ENCODE measurements at places on chromosomes 3 and 15.

- DNase-seq, result no peak
Observed at GRCh38 chr15:45021348-45021747, 1.6 kb upstream of the SORD start.

DNA sequence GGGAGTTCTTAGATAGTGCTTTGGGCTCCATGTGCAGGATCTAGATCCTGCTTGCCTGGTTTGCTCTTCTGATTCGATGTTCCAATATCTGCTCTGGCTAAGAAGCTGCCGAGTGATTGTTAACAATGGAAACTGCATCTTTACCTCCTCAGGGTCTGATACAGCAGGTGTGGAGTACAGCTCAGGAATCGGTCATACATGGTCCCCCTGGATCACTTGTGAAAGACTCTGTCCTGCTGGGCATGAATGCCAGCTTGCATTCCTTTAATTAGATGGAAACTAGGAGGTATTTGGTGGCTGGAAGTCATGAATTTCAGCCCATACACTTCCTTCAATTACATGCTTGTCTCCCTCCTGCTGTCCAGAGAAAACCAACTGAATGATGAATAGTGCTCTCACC, 95.3 kb downstream of the CHRNA7 start:
- DNase-seq, result no peak

DNA sequence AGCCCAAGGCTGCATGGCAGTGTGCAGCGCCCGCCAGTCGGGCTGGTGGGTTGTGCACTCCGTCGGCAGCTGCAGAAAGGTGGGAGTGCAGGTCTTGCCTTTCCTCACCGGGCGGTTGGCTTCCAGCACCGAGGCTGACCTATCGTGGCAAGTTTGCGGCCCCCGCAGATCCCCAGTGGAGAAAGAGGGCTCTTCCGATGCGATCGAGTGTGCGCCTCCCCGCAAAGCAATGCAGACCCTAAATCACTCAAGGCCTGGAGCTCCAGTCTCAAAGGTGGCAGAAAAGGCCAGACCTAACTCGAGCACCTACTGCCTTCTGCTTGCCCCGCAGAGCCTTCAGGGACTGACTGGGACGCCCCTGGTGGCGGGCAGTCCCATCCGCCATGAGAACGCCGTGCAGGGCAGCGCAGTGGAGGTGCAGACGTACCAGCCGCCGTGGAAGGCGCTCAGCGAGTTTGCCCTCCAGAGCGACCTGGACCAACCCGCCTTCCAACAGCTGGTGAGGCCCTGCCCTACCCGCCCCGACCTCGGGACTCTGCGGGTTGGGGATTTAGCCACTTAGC, 4.3 kb downstream of the ISL2 start:
- peak; percentile 52 for DNase-seq

- no peak for DNase-seq
Observed at GRCh38 chr15:65201918-65202317, 9.4 kb downstream of the CILP start.

GRCh38 chr15:23566651-23567050, 1.2 kb downstream of the MKRN3 start:
- DNase-seq, result no peak

DNA sequence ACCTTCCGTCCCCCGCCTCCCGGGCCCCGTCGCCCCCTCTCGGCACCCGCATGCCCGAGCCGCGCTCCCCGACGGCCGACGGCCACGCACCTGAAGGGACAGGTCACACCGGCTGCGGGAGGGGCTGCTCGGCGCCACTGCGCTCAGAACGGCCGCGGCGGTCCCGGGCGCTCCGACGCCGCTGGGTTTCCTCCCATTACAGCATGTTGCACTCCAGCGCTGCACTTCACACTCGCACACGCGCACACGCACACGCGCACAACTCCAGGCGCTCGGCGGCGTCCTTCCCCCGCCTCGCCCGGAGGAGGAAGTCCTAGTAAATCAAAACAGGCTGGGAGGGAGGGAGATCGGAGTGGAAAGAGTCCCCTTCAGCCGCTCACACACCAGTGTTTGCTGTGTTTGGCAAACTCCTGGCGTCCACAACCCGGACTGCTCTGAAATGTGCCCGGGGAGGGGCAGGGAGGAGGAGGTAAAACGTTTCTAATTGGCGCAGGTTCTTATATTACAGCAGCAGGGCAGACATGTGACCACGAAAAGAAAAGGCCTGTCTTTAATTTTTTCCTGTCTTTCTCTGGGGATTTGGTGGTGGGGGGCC, 76.7 kb upstream of the VGLL4 start:
- DNase-seq, result peak; percentile 61

GRCh38 chr15:43889042-43889441, 62.2 kb downstream of the WDR76 start:
- DNase-seq, result no peak

DNA sequence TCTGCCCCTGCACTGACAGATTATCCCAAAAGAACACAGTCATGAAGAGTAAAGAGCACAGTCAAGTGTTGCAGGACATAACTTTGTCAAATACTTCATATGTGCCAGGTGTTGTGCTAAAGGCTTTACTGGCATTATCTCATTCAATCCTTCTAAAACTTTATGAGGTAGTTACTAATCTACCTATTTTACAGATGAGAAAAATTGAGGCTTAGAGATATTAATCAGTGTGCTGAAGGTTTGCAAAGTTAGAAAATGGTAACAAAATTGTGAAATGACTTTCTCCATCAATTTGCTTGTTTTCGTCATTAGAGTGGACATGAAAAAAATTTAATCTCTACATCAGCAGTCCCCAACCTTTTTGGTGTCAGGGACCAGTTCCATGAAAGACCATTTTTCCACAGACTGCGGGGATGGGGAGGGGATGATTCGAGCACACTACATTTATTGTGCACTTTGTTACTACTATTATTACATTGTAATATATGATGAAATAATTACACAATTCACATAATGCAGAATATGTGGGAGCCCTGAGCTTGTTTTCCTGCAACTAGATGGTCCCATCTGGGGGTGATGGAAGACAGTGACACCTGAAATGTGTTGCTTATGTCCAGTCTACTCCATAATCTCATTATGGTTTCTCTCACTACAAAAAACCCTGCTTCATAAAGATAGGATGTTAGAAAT, 8.6 kb upstream of the CAPN7 start:
- DNase-seq, result no peak

- no peak for DNase-seq
Observed at GRCh38 chr3:52088445-52089367, 32.3 kb upstream of the DUSP7 start.

GRCh38 chr3:42119561-42120355, 28.6 kb downstream of the TRAK1 start:
- no peak for DNase-seq

GRCh38 chr3:31968927-31969418, 12.1 kb downstream of the OSBPL10 start:
- DNase-seq, result no peak

- DNase-seq, result no peak
Observed at GRCh38 chr3:278300-279064, 81.9 kb downstream of the CHL1 start.

DNA sequence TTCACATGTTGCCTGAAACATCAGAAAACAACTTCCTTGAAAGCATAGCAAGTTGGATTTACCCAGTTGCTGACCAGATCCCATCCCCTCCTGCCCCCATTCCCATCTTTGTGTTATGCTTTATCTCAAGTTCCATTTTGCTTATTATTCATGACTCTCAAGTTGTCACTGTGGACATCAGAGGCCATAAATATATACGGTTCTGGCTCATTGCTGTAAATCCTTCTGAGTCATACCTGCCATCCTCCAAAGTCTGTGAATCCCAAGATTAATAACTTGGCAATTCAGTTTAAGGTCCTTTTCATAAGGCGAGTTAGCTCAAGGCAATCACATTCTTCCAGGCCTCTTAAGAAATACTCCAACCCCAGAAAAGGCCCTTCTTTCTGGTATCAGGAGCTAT, 126.2 kb upstream of the C2CD4B start:
- DNase-seq, result no peak

DNA sequence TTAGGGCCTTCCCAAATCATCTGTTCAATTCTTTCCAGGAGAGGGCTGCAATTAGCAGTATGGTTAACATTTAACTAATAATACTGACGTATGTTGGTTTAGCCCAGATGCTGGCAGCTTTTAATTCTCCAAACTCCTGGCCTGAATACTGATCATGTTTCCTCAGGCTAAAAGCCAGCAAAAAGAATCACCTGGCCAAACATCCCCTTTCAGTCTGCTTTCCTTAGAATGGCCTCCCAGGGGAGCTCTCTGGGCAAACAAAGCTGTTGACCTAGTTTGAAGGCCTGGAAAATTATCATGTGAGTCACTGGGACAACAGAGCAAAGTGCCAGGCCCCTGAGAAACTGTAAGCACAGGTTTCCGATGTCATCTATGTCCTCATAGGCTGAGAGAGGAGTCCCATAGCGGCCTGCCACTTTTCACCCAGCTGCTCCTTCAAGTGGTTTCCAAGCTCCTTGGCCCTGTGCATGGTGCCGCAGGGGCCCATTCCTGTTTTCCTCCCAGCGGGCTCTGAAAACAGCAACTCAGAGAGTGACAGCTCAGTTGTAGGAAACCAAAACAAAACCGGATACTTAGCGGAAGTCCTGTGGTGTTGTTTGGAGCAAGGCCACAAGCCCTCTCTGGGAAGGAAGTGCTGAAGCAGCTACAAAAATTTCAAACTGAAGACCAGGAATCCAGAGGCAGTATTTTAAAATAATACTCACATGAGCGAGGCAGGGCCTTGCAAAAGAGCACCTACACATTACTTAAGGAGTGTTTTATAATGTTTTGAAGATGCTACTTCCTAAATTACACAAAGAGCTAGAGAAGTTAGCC, 36.5 kb upstream of the RAB11A start:
- peak; percentile 26 for DNase-seq

- no peak for DNase-seq
Observed at GRCh38 chr3:47573190-47574172, 5.2 kb downstream of the CSPG5 start.

DNA sequence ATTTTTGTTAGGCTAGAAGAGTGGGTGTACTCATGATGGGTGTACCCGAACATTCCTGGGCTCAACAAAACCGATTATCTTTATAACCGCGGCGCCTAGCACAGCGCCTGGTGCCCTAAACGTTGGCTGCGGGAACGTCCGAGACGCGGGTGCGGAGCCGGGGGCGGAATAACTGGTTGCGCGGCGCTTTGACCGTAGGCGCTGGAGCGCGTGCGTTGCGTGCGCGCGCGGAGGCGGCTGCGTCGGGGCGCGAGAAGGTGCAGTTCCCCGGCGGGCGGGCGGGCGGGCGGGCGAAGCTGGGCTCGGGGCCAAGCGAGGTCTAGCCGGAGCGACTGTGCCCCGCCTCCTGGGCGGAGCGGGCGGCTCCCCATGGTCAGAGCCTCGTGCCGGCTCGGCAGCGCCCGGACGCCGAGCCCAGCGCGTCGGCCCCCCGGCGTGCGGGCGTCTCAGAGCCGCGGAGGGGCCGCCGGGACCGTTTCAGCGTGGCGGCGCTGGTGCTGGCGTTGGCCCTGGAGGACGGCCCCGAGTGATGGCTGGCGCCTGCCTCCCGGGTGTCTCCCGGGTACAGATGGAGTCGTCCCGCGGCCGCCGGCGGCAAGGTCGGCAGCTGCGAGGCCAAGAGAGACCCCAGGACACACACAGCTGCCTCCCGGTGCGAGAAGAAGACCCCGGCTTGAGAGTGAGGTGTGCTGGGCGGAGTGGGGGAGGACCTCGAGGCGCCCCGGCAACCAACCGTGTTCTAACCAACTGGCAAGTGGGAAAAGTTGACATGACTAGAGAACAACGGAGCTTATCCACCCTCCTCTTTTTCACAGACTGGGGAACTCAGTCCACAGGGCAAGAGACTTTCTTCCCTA, at the start of gene PLAAT1:
Gene PLAAT1, plus strand, starts transcription at position 373 of the 857 bp plus-strand sequence. CDS start 14,429 bp downstream, outside the sequence.
- no peak for DNase-seq

- DNase-seq, result no peak
Observed at GRCh38 chr3:28056806-28057205, 184.6 kb upstream of the CMC1 start.

DNA sequence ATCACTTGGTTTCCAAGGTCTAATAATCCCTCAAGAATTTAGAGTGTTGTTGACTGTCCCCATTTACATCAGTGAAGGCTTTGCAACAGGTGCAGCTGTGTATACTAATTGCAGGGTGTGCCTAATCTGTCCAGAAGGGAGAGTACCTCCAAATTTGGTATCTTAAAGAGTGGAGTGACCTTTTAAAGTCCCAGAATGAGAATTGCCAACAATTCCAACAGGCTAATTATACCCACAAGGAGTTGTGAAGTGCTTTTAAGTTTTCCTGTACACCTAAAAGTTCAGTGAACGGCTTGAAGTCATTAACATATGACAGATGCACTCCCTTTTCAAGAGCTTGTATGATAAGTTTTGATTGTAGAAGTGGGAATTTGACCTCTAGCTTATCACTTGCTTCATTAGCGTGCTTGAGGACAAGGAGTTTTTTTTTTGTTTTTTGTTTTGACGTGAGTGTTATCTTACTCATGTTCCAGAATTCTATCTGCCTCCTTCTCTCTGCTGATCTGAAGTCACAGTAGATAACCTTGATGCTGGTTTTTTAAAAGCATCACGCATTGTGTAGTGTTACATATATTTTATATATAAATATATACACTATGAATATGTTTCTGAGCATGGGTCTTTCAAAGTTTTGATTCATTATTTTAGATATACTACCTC, 26.3 kb downstream of the CDIN1 start:
- DNase-seq, result no peak

DNA sequence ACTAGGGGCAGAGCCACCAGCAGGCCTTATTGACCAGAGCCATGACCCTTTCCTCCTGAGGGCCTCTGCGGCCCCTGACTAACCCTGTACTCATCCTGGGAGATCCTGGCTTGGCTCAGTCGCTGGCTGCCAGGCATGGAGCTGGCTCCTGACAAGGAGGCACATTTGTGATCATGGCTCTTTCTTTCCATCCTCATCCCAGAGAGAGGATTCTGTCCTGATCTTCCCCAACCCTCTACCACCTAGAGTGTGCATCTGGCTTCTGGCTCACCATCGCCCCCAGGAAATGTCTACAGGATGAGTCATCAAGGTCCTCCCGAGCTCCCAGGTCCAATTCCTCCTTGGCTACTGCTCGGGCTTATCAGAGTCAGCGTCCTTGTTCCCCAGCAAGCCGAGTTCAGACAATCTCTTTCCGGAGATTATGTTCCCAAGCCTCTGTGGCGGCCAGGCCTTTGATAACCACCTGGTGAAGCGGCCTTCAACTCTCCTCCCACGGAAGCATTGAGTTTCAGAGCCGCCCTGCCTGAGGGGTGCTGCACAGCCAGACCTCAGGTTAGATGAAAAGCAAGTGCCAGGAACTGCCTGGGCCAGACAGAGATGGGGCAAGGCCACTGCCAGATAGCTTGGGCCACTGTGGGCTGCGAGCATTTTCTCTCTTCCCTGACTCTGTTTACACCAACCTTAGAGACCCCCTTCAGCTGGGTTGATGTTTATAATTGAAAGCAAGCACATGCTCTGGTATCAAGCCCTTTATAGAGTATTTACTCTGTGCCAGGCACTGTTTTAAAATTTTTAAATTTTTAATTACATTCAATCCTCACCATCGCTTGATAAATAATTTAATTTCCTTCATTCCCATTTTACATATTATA, 44.3 kb upstream of the MRPS22 start:
- no peak for DNase-seq

DNA sequence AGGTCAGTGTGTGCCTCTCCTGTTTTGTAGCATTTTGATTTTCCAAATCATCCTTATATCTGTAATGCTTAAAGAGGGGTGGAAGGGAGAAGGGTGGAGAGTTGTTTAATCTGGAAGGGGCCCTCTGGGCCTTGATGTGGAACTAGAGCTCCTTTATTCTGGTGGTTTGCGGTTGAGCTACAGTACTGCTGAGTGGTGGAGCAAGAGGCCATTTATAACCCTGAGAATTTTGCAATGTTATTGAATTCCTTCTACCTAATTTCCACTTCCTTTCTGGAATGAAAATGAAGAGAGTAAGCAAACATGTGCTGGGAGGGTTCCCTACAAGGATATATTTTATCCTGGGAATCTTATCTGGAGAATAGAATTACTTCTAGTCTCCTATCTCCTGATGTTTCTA, 35.3 kb upstream of the TUBGCP5 start:
- DNase-seq, result no peak

All from activated naive CD4-positive, alpha-beta T cell treated with anti-CD3 and anti-CD28 coated beads, Interleukin-2, amount 50 U/mL, for 16 hours (primary cell).